Smooth muscle cell of the coronary artery (primary cell): ENCODE measurements at places on chromosomes 1 and 21. TPM values are rescaled to one million over a fixed set of nuclear protein-coding genes. Genes with fewer than 3 reads are reported as not detected.

Gene TP53BP2
- total RNA-seq, result 23.6 and 32.8 TPM in 2 replicates

Gene GIPC2
- 0.15 and 0.59 TPM in 2 replicates for total RNA-seq

Gene PTPN22
- 0.08 and 1.9 TPM in 2 replicates for total RNA-seq

Gene SFN
- 0.23 and 2.3 TPM in 2 replicates for total RNA-seq

Gene ICOSLG
- under 0.01 and 0.12 TPM in 2 replicates for total RNA-seq

Gene FAM110D
- under 0.01 and 0.08 TPM in 2 replicates for total RNA-seq
